Skin of body (tissue), 3 donors: ENCODE measurements at places on chromosomes 4 and X. TPM values are rescaled to one million over a fixed set of nuclear protein-coding genes. Genes with fewer than 3 reads are reported as not detected.
A peak's percentile ranks its signal among the peaks of the same experiment; 100 is the strongest.

GRCh38 chrX:41100200-41100599 lies 15.0 kb downstream of the USP9X start:
- DNase-seq, result no peak

- no peak for DNase-seq
These were observed 120.2 kb downstream of the SHOX start for GRCh38 chrX:750812-751211.

DNA sequence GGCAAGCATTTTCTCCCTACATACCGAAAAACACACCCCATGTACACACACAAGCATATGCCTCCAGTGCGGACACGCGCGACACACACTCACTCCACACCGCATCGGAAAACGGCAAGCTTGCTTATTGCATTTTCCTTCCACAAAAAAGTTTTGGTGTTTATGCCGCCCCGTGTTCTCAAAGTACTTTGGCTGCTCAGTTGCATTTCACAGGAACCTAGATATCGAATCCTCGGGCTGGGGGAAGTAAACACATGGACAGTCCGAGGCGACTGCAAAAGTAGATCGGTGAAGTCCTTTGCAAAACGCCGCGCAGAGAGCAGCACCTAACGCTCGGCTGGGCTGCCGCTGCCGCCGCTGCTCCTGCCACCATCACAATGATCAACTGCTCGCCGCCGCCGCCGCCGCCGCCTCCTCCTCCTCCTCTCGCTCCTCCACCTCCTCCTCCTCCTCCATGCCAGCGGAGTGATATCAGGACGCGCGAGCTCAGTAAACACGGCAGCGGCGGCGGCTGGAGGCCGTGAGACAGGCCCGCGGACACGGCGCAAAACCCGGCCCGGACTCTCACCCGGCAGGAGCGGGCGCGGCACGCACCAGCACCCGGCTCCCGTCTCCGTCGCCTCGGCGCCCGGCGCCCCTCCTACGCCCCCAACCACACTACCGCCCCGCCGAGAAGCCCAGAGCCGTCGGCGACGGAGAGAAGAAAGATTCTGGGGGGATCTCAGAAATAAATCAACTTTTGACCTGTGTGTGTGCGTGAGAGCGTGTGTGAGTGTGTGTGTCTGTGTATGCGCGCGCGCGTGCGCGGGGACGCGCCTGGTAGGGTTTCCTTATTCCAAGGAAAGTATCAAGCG lies at the start of gene MAML3:
Gene MAML3 (minus strand): TSS at position 467 of the 854 bp plus-strand sequence. CDS start 857 bp downstream, outside the sequence.
- peak; percentile 92 for DNase-seq

DNA sequence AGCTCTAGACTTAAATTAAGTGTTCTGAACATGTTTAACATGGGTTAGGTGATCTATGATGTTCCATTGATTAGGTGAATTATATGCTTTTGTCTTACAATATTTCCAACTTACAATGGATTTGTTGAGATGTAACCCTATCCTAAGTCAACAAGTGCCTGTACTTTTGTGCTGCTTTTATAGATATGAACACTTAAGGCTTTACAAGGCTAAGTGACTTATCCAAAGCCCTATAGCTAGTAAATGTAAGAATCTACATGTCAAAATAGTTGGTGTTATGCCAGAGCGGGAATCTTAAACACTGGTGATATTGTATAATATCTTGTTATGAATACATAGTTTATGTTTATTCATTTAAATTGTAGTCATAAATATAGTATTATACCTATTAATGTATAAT lies 1629.1 kb upstream of the IGFBP7 start:
- no peak for DNase-seq

DNA sequence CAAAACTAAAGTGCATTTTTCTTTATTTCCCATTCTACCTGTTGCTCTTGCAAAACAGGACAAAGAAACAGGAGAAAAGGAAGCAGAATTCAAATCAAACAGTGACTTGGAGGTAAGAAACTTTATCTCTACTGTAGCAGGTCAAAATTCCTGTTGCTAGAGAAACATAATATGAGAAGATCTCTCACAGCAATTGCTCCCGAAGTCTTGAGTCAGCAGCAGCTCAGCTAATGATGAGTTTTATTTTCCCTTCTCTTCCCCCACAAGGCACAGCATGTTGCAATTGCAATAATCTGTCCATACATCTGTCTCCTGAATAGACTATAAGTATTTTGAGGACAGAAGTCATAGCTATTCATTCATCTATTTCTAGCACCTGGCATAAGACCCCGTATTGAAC lies 112.7 kb downstream of the CLNK start:
- no peak for DNase-seq

- DNase-seq, result no peak
These were observed 32.1 kb downstream of the FBXW7 start for GRCh38 chr4:152503653-152504290.

GRCh38 chrX:117711782-117712181 lies 404.8 kb downstream of the KLHL13 start:
- no peak for DNase-seq

GRCh38 chrX:49184294-49185281 lies 1.6 kb downstream of the PRICKLE3 start:
- DNase-seq, result peak; percentile 47

DNA sequence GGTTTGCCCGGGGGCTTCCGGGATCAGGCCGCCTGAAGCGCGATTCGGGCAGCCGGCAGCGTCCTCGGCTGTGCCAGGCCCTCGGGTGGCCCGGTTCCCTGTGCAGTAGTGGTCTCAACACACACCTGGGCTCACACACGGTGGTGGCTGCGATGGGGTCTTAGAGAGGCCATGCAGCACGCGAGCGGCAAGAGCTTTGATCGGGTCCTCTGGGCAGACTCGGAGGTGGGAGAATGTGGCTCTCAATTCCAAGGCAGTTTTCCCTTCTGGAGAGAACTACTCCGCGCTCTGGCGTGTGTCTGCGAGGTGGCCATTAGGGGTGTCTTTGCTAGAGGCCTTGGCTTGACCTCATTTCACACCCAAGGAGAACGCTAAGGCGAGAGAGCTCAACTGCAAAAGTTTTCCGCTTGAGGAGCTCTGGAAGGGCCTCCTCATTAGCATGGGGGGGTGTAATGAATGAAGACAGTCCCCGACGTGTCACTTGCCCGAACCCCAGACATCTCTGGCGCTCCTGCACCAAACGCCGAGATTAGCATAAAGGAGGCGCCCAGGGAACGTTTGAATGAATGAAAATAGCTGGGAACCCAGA lies 771 bp upstream of the RBPJ start:
- DNase-seq, result peak; percentile 64

DNA sequence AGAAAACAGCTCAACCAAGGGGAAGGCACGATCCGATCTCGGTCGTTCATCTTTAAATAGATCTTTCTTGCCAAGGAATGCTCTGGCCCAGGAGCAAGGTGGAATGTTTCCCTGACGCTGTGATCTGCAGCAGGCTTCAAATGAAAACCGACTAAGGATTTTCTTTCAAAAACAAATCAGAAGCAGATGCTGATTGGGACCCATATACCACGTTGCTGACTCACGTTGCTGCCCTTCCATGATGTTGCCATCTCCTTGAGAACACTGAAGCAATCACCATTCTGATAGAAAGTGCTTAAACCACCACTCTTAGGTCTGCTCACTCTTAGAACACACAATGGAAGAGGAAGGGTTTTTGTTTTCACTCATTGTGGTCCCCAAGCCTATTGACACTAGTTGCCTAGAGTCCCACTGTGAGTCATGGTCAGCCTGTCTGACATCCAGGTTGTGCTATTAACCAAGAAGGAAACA lies 26.1 kb downstream of the LAMTOR3 start:
- no peak for DNase-seq

DNA sequence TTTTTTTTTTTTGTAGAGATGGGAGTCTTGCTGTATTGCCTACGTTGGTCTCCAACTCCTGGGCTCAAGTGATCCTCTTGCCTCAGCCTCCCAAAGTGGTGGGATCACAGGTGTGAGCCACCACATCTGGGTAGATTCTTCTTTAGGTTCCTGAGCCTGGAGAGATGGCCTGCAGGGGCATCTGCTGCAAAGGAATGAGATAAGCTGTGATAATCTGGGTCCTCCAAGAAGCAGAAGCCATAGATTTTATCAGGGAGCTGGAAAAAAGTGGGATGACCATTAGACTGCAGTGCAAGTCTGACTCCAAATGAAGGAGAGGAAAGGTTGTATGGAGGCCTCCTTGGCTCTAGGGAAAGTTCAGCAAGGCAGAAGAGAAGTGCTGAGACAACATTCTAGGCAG lies 19.0 kb upstream of the ACSL1 start:
- DNase-seq, result no peak

- peak; percentile 49 for DNase-seq
These were observed 3.1 kb upstream of the GRPEL1 start for GRCh38 chr4:7070729-7071511.

- DNase-seq, result no peak
These were observed 26.9 kb downstream of the NKX6-1 start for GRCh38 chr4:84472154-84472553.

DNA sequence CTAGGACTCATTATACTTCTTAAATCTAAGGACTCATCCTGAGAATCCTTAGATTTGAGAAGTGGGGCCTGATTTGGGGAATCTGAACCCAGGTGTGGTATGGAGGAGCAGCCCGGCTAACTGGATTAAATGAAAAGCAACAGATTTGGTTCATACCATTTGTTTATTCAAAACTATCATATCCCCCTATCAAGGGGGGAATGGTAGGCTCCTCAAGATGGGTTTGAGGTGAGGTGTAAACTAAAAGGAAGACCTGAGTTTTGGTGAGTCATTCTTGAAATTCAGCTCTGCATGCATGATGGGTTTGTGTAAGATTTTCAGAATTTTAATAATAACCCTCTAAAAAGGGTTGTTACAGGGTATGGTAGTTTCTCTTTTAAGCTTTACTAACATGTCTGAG lies 53.4 kb downstream of the CASP6 start:
- DNase-seq, result no peak

GRCh38 chr4:41287852-41288251 lies 31.1 kb downstream of the UCHL1 start:
- no peak for DNase-seq

DNA sequence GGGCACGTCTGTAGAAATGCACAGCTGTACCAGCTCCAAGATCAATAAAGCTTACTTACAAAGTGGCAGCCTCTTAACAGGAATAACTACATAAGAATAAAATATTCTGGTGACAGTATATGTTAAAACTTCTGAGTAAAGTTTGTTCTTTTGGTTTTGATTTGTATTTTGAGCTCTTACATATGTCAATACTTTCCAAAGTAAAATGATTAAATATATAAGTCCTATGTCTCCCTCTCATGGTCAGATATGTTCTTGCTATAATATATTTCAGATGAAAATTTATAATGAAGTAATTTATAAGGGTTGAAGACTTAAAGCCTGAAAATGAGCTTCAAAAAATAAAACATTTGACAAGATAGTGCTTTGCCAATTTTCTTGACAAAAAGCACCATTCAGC lies 254.4 kb downstream of the NPFFR2 start:
- no peak for DNase-seq

- no peak for DNase-seq
These were observed 37.9 kb upstream of the FGFBP2 start for GRCh38 chr4:16000708-16001483.

DNA sequence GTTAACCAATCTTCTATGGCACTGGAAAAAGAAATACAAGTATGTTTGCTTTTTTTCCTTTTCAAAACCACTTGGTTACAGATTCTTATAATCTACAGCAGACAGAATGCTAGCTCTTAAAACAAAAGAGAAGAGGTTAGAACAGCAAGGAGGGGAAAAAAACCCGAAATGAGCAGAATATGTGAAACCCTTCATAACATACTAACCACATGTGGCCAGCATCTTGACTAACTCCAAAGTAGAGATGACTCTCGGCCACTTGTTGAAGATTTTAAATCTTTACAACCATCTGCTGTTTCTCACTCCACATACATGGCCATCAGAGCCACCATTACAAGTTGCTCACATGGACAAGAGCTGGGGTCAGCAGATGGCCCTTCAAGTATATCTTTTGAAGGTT lies 100.3 kb downstream of the PAPSS1 start:
- no peak for DNase-seq

DNA sequence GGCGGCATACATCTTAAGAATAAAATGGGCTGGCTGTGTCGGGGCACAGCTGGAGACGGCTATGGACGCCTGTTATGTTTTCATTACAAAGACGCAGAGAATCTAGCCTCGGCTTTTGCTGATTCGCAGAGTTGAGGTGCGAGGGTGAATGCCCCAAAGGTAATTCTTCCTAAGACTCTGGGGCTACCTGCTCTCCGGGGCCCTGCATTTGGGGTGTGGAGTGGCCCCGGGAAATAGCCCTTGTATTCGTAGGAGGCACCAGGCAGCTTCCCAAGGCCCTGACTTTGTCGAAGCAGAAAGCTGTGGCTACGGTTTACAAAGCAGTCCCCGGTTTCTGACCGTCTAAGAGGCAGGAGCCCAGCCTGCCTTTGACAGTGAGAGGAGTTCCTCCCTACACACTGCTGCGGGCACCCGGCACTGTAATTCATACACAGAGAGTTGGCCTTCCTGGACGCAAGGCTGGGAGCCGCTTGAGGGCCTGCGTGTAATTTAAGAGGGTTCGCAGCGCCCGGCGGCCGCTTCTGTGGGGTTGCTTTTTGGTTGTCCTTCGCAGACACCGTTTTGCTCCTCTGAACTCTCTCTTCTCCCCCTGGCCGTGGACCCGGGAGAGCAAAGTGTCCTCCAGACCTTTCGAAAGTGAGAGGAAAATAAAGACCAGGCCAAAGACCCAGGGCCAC lies 1.9 kb downstream of the SHOX start:
- DNase-seq, result no peak

DNA sequence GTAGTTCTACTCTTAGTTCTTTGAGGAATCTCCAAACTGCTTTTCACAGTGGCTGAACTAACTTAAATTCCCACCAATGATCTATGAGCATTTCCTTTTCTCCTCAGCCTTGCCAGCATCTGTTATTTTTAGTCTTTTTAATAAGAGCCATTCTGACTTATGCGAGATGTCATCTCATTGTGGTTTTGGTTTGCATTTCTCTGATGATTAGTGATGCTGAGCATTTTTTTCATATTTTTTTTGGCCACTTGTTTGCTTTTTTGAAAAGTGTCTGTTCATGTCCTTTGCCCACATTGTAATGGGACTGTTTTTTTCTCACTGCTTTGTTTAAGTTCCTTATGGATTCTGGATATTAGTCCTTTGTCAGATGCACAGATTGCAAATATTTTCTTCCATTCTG lies 21.5 kb upstream of the PHKA1 start:
- DNase-seq, result no peak

GRCh38 chr4:101421386-101421785 lies 74.1 kb upstream of the PPP3CA start:
- DNase-seq, result no peak

DNA sequence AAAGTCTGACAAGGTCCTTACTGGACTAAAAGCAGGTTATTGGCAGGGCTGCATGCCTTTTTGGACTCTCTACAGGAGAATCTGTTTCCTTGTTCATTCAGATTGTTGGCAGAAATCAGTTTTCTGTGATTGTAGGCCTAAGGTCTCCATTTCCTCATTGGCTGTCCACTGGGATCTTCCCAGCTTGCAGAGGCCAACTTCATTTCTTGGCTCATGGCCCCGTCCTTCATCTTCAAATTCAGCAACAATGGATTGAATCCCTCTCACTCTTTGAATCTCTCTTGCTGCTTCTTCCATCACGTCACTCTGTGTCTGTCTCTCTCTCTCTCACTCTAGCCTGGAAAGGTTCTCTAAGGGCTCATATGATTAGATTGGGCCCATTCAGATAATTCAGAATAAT lies 14.9 kb upstream of the GLUD2 start:
- peak; percentile 49 for DNase-seq

The IQSEC2 gene
- total RNA-seq, result 6.6 TPM

The MAGEE2 gene
- not detected for total RNA-seq

The MAMLD1 gene
- total RNA-seq, result 2.1 TPM

The MAGED4 gene
- 18.0 TPM for total RNA-seq

The SEPTIN6 gene
- total RNA-seq, result 17.2 TPM

The IBSP gene
- 0.30 TPM for total RNA-seq

The CHRDL1 gene
- total RNA-seq, result 13.4 TPM

The GPR34 gene
- 10.9 TPM for total RNA-seq

The GLRA2 gene
- total RNA-seq, result 0.20 TPM

The GAGE2A gene
- not detected for total RNA-seq

The FAM47C gene
- not detected for total RNA-seq

The FGF5 gene
- total RNA-seq, result 0.10 TPM

The SPANXD gene
- total RNA-seq, result not detected
